Amniotic epithelial cell (primary cell): ENCODE measurements at places on chromosomes 16 and 17.
A peak's percentile ranks its signal among the peaks of the same experiment; 100 is the strongest.

GRCh38 chr17:77675816-77676215, 282.7 kb upstream of the TNRC6C start:
- DNase-seq, result no peak

- no peak for DNase-seq
Observed at GRCh38 chr16:83733301-83733700, 74.5 kb upstream of the HSBP1 start.

GRCh38 chr17:3985846-3986245, 21.6 kb upstream of the ATP2A3 start:
- no peak for DNase-seq

- no peak for DNase-seq
Observed at GRCh38 chr17:63927464-63928171, 4.5 kb downstream of the CD79B start.

- no peak for DNase-seq
Observed at GRCh38 chr17:33085256-33085655, 93.6 kb downstream of the SPACA3 start.

GRCh38 chr16:25493136-25493811, 198.5 kb upstream of the HS3ST4 start:
- DNase-seq, result no peak

DNA sequence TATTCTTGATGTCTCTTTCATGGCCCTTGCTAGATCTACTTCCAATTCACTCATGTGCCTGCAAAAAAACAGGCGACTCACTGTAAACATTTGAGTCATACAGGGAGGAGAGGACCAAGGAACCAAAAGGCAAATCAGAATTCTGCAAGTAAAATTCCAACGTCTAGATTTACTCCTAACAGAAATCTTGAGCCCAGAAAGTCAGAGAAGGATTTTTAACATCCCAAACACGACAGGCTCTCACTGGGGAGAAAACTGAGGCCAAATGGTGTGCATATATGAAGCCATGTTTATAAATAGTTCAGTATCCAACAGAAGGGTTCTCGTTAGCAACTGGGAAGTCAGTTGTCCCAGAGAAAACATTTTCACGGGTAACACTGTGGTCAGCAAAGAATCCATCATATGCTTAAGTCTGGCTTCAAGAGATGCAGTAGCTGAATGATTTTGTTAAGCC, 40.1 kb downstream of the LITAF start:
- peak; percentile 48 for DNase-seq

DNA sequence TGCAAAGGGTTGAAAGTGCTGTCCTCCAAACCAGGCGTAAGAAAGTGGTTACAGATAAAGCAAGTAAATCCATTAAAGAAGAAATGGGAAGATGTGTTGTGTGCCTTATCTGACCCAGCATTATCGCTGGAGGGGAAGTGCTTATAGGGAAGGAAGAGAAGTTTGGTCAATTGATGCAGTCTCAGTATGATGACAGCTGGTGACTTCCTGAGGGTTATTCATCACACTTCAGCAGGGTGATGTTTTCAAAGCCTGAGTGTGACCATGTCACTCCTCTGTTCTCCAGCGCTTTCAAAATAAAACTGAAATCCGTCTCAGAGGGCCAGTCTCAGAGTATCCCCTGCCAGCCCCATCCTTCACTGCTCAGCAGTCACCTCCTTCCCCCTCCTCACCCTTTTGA, 505.4 kb upstream of the RBFOX1 start:
- no peak for DNase-seq

DNA sequence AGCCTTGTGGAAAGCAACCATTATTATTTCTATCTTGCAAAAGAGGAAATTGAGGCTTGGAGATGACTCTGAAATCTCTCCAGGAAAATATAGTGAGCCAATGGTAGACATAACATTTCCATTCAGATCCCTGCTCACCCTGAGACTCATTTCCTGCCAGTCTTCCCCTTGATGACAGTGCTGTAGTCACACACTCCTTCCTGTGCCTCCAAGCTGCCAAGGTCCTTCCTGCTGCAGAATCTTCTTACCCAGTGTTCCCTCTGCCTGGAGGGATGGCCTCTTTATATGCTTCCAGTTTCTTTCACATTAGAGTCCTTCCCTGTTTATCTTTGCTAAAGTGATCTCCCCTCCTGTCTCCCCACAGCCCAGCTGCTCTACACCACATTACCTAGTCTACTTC, 648.1 kb downstream of the TOX3 start:
- no peak for DNase-seq

GRCh38 chr16:28917095-28917494, 7.9 kb downstream of the RABEP2 start:
- DNase-seq, result no peak

GRCh38 chr16:86222965-86223551, 287.3 kb upstream of the FOXF1 start:
- peak; percentile 82 for DNase-seq

- DNase-seq, result no peak
Observed at GRCh38 chr16:85384833-85385462, 228.2 kb upstream of the GSE1 start.

- DNase-seq, result no peak
Observed at GRCh38 chr17:63223212-63223911, 222.7 kb downstream of the CYB561 start.
